ENCODE measurements at places on chromosomes 11 and 22.
A peak's percentile ranks its signal among the peaks of the same experiment; 100 is the strongest.

DNA sequence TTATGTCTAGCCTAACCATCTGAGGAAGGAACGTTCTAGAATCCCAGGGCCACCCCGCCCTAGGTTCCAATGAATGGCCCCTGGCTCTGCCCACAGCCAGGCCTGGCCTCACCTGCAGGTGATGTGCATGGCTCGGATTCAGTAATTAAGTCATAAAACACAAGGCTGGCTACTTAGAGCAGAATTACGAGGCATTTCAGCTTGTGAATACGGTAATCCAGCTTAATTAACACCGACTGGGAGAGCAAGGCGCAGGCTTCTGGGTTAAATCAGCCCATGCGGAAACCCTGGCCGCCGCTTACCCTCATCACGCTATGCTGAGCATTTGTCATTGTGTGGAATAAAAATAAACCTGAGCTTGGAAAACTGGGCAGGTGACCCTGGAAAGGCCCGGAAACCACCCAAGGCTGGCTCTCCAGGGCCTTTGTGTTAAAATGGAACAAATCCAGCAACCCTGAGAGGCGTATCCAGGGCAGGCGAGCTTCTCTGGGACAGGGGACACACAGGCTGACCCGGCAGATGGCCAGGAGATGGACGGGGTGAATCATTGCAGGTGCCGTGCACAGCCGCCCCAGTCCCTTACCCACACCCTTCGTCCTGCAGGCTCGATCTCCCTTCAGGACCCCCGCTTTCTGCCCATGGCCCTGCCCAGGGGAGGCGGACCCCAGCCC, 220.2 kb downstream of the CTTN start:
- no peak for DNase-seq

DNA sequence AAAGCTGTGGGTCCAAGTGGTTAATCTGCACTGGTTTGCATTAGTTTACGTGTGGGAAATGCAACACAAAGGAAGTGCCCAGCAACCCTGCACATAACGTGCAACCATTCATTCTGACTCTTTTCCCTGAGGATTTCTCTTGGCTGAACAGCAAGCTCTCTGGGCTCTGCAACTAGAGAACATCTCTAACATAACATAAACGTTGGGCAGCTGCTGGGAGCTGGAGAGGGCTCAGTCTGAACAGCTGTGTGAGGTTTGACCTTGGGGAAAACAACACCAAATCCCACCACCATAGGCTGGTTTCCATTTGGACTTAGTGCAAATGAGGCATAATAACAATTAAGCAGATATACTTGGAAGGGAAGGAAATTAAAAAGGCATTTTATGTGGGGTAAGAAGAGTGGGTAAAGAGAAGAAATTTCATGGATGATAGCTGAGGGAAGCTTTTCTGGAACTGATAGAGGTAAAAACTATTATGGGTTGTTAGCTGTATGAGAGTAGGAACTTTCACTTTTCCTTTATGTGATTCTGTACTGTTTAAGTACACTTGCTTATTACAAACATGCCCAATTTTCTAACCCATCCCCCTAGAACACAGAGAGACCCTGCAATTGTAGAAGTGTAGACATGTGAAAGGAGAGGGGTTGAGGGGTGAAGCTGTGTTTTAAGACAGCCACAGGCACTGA, 76.2 kb downstream of the SNX19 start:
- DNase-seq, result no peak

GRCh38 chr22:37544955-37545702, 15.2 kb upstream of the CDC42EP1 start:
- DNase-seq, result peak; percentile 71

DNA sequence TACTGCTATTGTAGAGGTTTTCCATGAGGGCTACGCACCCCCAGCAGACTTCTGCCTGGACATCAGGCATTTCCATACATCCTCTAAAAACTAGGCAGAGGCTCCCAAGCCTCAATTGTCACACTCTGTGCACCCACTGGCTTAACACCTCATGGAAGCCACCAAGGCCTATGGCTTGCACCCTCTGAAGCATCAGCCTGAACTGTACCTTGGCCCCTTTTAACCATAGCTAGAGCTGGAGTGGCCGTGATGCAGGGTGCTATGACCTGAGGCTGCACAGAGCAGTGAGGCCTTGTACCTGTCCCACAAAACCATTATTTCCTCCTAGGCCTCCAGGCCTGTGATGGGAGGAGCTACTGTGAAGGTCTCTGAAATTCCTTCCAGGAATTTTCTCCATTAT, 33.9 kb downstream of the AAMDC start:
- DNase-seq, result no peak

DNA sequence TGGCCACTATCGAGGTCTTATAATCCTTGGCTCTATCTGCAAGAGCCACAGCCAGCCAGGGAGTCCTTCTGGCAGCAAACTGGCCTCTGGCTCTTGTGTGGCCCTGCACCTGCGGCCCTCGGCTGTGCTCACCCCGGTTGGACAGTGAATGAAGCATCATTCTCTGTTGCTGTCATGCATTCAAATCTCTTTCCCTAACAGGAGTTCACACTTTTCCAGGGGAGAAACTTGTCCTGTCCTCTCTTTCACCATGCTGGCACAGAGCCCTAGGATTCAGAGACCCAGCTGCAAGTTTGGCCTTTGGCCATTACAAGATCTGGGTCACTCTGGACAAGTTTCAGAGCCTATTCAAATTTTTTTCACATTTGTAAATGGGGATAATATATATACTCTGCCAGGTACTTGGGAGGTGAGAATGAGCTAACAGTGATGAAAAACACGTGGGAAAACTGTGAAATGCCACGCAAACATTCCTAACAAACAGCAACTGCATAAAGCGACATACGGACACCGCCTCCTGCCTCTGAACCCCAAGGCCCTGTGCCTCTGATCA, 34.2 kb downstream of the TMEM184B start:
- DNase-seq, result no peak

DNA sequence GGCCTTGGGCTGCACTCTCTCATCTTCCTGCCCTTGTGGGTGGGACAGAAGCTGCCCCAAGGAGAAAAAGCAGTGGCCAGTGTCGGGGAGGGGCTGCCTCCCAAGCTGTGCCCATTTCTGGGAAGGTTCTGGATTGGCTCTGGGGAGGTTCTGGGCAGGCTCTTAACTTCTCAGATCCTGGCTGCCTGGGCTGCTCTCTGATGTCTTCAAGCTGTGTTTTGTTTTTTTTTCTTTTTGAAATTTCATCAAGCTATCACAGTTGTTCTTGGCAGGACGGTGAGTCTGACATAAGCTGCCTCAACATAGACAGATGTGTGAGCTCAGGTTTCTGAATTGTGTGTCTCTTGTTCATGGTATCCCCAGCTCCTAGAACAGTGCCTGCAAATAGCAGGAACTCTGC, 1032.0 kb downstream of the BRD1 start:
- no peak for DNase-seq

- DNase-seq, result no peak
Observed at GRCh38 chr11:131121426-131122333, 205.4 kb upstream of the SNX19 start.

DNA sequence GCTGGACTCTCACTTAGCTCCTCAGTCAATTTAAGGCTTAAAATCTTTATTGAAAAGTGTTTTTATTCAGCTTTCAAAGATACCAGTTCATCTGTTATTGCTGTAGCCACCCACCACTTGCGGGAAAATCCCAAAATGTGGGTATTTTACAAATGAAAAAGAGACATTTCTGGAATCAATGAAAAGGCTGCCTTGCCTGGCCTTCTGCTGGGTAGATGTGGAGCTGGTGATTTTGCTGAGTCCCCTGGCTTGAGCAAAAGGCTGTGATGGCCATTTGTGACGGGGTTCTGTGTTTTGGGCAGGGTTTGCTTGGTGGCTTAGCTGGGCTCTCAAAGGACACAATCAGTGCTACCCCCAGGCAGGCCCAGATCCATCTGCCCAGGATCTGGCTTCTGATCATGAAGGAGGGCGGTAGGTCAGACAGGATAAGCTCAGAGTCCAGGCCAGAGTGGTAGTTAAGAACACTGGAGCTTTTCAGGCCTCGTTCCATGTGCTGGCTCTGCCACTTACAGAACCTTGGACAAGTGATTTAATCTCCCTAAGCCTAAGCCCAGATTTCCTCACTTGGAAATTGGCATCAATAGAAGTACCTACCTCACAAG, 36.1 kb downstream of the UBASH3B start:
- no peak for DNase-seq

- DNase-seq, result no peak
Observed at GRCh38 chr22:30261134-30261533, 5.5 kb downstream of the OSM start.

DNA sequence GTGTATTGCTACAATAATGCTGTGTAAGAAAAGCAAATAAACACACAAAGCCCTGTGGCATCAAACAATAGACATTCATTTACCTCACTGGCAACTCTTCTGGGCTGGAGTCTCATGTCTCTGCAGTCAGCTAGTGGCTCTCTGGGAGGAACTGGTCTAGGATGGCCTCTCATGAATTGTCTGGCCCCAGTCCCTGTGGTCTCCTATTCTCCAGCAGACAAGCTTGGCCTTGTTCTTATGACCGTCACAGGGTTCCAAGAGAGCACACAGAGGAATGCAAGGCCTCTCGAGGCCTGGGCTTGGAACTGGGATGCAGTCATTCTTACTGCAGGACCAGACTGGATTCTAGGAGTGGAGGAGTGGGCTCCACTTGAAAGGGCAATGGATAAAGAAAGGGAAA, 141.2 kb upstream of the NTM start:
- no peak for DNase-seq

GRCh38 chr11:30775233-30775522, 189.0 kb upstream of the MPPED2 start:
- DNase-seq, result no peak

- peak; percentile 64 for DNase-seq
Observed at GRCh38 chr11:63635762-63636465, 21.7 kb upstream of the PLAAT3 start.

- DNase-seq, result no peak
Observed at GRCh38 chr22:22021162-22021750, 38.7 kb upstream of the TOP3B start.

DNA sequence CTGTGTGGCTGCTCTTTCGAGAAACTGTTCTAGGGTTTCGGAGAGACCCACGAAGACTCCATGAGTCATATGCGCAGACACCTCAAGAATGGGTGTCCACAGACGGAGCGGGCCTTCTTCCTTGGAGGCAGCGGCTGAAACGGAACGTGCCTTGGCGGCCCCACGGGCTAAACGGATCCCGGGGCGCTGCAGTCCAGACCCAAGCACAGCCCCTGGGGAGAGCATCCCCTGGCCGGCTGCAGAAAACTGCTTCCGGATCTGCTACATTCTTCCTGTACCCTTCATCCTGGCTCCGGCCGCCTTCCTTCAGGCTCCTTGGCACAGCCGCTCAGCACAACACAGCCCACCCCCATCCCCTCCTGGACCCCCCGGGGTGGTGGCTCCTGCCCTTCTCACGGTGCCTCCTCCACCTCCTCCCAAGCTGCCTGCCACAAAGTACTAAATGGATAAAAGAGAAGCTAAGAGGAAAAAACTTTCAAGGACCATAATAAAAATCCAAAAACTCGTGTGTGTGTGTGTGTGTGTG, 25.4 kb downstream of the CPT1A start:
- no peak for DNase-seq

DNA sequence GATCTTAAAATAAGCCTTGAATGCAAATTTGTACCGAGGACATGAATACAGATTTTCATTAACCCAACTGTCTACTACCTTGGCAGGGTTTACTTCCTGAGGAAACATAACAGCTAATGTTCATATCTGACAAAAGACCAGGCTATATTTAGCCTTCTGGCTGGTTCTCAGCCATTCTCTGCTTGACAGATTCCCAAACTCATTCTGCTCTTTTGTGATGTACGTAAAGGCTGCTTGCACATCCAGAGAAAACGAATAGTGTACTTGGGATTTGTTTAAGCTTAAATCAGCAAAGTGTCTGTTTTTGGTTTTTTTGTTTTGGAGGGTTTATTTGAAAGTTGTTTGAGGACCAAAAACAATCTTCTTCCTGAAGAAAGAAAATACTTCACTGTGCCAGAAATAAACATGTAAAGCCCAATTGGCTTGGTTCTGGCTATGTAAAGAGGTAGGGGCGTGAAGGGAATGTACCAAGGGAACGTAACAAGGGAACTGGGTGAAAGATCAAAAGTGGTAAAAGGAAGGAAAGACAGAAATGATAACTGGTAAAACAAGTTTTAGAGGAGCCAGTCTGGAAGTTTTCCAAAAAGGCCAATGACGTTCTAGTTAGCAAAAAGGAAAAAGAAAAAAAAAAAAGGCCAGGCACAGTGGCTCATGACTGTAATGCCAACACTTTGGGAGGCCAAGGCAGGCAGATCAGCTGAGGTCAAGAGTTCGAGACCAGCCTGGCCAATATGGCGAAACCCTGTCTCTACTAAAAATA, 21.4 kb upstream of the CRTAM start:
- no peak for DNase-seq

GRCh38 chr11:115244758-115245157, 259.5 kb downstream of the CADM1 start:
- no peak for DNase-seq

- DNase-seq, result no peak
Observed at GRCh38 chr11:47188259-47188658, 2.0 kb upstream of the PACSIN3 start.

DNA sequence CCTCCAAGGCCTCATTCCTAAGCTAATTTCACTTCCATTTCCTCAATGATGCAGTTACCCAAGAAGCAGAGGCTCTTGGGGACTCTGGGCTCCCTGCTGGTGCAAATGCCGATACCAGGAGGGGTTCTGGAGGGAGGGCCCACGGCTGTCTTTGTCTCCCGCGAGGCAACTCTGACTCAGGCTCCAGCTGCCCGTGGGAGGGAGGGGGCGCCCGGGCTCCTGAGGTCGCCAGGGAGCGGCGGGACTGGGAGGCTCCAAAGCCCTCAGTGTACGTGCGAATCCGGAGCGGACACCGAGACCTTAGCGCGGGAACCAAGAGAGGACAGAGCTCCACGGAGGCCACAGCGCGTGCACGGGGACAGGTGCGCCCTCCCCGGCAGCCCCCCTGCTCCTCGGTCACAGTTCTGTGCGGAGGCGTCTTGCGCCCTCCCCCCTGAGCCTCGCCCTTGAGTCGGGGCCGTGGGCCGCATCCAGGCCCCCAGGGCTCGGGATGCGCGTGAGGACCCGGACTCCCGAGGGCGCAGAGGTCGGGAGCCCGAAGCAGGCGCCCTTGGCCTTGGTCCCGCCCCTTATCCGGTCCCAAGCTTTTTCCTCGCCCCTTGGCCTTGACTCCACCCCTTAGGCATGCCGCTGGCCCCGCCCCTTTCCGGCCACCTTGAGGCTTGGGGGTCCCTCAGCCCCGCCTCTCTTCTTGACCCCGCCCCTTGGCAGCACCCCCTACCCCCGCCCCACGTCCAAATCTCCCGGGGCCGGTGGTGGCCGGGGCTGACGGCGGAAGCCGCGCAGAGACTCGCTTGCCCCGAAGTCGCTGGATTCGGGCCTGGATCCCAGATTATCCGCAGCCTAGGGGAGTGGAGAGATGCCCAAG, 4.7 kb upstream of the SHISA8 start:
- peak; percentile 31 for DNase-seq

DNA sequence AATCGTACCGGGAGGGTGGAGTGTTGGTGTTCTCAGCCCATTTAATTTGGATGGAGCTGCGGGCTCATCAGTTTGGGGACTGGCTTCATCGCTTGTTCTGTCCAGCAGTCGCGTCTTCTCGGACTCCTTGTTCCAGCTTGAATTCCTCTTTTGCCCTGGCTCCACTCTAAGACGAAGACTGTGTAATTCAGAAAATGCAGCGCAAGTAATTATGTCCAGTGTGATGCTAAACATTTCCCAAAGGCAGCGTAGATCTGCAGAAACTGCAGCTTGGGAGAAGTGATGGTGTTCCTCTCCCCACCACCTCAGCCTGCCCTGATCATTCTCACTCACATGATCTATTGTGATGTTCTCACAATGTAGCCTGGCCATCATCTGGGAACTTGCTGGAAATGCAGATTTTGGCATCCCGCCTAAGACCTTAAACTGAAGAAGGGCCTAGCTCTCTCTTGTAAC, 666 bp downstream of the SLC25A18 start:
- DNase-seq, result no peak

GRCh38 chr11:114182471-114183043, 113.6 kb upstream of the NNMT start:
- no peak for DNase-seq

Data from activated CD4-positive, alpha-beta T cell treated with anti-CD3 and anti-CD28 coated beads, Interleukin-2, Interleukin-4, amounts not matched to agents 100 ng/mL and 50 ng/mL, durations not matched to agents 16 hours and 8 hours (primary cell).